ENCODE measurements at places on chromosomes 1 and 21. TPM values are rescaled to one million over a fixed set of nuclear protein-coding genes. Genes with fewer than 3 reads are reported as not detected.

ATP1A2 gene
- 5.6 TPM for total RNA-seq

TAF13 gene
- 41.1 TPM for total RNA-seq

TINAGL1 gene
- total RNA-seq: 154 TPM

MTARC1 gene
- 25.2 TPM for total RNA-seq

OR6K3 gene
- 2.3 TPM for total RNA-seq

TCHHL1 gene
- total RNA-seq: not detected

UBL4B gene
- total RNA-seq: not detected

EIF4G3 gene
- total RNA-seq: 44.5 TPM

IFNLR1 gene
- total RNA-seq: 11.1 TPM

AADACL4 gene
- not detected for total RNA-seq

GRCh38 chr1:67314696-67315095 is 7.0 kb downstream of the IL12RB2 start:
- no peak for DNase-seq
- no peak overlapping the region for H3K4me3 ChIP-seq
- no peaks in the 10 kb centered on the region for H3K27me3 ChIP-seq
- no peak overlapping the region for H3K27ac ChIP-seq

DNA sequence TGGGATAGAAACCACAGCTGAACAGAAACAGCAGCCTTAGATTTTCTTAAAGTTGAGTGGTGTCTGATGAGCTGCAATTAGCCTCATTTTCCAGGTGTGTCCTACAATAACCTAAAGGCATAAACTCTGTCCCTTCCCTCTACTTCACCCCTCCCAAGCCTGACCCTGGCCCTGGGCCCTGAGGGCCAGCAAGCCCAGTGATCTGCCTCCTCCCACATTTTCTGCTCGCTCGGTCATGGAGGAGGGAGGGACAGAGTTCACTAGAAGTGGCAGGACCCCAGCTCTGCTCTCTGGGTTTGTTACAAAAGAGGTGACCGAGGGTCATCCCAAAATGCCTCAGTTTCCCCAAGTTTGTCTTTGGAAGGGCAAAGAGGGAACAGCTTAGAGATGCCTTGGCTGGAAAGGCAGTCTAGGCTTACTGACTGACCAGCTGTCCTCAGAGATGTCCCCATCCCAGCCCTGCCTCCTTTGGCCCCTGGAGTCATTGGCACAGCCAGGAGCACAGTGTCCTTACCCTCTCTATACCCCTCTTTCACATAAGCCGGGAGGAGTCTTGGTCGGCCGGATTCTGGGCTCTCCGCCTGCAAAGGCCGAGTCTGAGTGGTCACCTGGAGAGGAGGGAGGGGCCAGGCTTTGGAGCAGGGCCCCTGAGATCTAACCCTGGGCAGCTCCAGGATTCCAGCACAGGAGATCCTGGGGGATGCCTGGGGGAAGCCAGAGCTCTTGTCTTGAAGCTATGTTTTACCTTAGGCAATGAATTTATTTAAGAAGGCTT is 172.7 kb downstream of the PTPRU start:
- H3K27ac ChIP-seq: no peak overlapping the region
- H3K27me3 ChIP-seq: no peaks in the 10 kb centered on the region
- no peak for DNase-seq
- H3K4me1 ChIP-seq: no peaks in the 10 kb centered on the region
- no peaks in the 10 kb centered on the region for H3K36me3 ChIP-seq

- H3K4me3 ChIP-seq: no peak overlapping the region
- no peak for DNase-seq
- no peak overlapping the region for H3K27ac ChIP-seq
- H3K27me3 ChIP-seq: peaks cover 11% of the 10 kb centered on the region
Observed at GRCh38 chr1:107479865-107480350, 339.1 kb downstream of the NTNG1 start.

DNA sequence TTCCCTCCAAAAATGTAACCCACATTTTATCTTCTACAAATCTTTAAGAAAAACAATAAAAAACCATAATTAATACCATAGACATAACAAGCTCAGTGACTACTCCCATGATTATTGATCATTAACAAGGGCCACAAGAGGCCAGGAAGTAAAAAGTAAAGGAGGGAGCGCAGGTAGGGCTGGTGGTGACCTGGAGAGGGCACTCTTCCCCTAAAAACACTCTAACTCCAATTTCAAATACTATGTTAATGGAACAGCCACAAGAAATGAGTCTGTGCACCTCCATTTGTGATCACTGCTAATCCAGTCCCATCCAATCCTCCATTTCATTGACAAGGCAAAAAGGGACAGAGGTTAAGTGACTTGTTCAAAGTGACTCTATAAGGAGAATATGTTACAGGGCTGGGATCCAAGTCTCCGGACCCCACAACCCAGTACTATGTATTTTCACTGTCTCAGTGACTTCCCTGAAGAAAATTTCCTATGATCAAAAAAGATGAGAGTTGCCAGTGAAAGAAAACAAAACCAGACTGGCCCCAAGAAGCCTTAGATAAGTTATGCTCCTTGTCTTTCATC is 41.2 kb upstream of the CFAP298 start:
- H3K4me1 ChIP-seq: no peaks in the 10 kb centered on the region
- H3K4me3 ChIP-seq: no peak overlapping the region
- no peak for DNase-seq
- H3K27ac ChIP-seq: no peak overlapping the region

DNA sequence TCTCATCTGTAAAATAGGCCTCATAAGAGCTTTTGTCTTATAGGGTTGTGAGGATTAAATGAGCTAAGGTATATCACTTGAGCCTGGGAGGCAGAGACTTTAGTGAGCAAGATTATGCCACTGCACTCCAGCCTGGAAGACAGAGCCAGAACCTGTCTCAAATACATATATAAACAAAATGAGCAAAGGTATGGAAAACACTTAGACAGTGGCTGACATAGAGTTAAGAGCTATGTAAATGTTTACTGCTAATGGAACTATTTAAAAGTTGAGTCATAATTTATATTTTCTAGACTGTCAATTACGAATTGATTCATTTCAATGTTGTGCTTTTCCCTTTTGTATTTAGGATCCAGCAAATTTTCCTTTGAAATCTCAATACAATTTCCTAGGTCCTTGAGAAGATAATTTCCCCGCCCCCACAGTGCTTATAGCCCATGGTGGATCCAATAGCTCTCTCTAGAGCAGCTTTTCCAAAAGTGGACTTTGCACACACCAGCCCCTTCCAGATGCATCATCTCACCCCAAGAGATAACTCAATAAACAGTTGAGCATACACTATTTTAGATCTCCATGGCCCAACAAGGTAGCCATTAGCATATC is 21.8 kb upstream of the RUNX3 start:
- DNase-seq: no peak
- H3K36me3 ChIP-seq: no peaks in the 10 kb centered on the region
- no peaks in the 10 kb centered on the region for H3K4me1 ChIP-seq
- no peak overlapping the region for H3K27ac ChIP-seq
- no peaks in the 10 kb centered on the region for H3K27me3 ChIP-seq
- H3K4me3 ChIP-seq: no peak overlapping the region

- no peak for DNase-seq
- no peaks in the 10 kb centered on the region for H3K27me3 ChIP-seq
- H3K36me3 ChIP-seq: peaks cover 31% of the 10 kb centered on the region
- H3K4me1 ChIP-seq: no peaks in the 10 kb centered on the region
- no peak overlapping the region for H3K4me3 ChIP-seq
Observed at GRCh38 chr1:167774710-167775109, 52.9 kb downstream of the MPZL1 start.

DNA sequence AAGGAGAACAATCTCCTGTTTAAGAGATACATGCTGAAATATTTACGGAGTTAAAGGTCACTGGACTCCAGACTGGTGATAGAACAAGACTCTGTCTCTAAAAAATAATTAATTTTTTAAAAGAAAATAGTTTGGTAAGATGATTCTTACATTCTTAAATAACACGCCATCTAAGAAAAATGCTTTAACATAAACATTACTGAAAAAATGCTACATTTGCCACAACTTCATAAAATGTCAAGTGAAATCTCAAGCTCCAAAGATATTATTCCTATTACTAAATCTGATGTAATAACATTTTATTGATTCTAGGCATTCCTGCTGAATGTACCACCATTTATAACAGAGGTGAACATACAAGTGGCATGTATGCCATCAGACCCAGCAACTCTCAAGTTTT is 4.1 kb downstream of the ANGPTL3 start:
- no peak for DNase-seq
- no peaks in the 10 kb centered on the region for H3K36me3 ChIP-seq
- H3K4me3 ChIP-seq: no peak overlapping the region
- H3K27ac ChIP-seq: no peak overlapping the region
- H3K4me1 ChIP-seq: no peaks in the 10 kb centered on the region

GRCh38 chr1:177858332-177858821 is 111.5 kb downstream of the SEC16B start:
- no peaks in the 10 kb centered on the region for H3K36me3 ChIP-seq
- DNase-seq: no peak
- H3K27me3 ChIP-seq: no peaks in the 10 kb centered on the region
- H3K27ac ChIP-seq: no peak overlapping the region
- H3K4me3 ChIP-seq: no peak overlapping the region

DNA sequence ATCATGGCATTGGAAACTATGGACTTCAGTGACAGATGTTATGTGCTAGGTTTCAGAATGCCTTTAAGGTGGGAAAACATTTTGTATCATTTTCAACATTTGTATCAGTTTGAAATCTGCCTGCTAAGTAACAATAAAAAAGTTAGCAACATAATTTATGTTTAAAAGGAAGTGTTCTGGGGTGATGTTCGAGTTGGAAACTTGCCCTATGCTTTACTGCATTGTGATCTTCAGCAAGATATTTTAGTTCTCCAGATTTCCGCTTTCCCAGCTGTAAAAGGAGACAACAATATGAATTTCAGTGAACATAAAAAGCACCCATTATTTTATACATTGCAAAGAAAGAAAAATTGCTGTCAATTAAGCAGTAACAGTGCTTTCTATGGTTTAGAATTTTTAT is 187.4 kb downstream of the DISC1 start:
- H3K4me3 ChIP-seq: no peak overlapping the region
- no peak for DNase-seq
- H3K27ac ChIP-seq: no peak overlapping the region
- no peaks in the 10 kb centered on the region for H3K4me1 ChIP-seq
- H3K36me3 ChIP-seq: no peaks in the 10 kb centered on the region

DNA sequence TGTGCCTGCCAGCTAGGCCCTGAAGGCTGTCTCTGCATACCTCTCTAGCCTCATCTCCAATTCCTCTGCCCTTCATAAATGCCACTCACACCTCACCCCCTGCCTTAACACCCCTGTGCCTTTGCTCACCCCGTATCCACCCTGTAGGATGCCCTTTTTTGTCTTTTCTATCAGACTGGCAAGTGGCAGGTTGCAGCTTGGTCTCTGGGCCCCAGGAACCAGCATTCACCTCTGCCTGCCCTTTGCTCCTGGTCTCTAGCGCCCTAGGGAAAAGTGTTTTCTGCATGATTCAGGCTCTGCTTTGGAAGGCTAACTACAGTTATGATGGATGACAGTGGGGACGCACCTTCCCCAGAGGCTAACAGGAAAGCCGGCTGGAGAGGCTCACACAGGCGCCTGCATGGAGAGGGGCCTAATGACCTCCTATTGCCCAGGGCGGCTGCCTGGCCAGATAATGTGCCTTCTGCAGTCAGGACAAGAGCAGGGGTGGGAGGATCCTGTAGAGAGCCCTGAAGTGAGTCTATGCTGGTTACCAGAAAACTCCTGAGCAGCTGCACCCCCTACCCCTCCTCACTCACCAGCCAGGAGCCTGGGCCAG is 11.2 kb downstream of the KANK4 start:
- no peaks in the 10 kb centered on the region for H3K4me1 ChIP-seq
- no peak overlapping the region for H3K27ac ChIP-seq
- H3K36me3 ChIP-seq: no peaks in the 10 kb centered on the region
- no peak overlapping the region for H3K4me3 ChIP-seq
- H3K27me3 ChIP-seq: no peaks in the 10 kb centered on the region

- peak overlapping the region; percentile 93 for H3K4me3 ChIP-seq
- H3K4me1 ChIP-seq: peaks cover 41% of the 10 kb centered on the region
- H3K27me3 ChIP-seq: no peaks in the 10 kb centered on the region
- DNase-seq: peak; percentile 80
Observed at GRCh38 chr1:156114919-156115513, 505 bp downstream of the LMNA start.

- no peaks in the 10 kb centered on the region for H3K27me3 ChIP-seq
- no peak overlapping the region for H3K4me3 ChIP-seq
- DNase-seq: no peak
- H3K4me1 ChIP-seq: no peaks in the 10 kb centered on the region
Observed at GRCh38 chr1:231688989-231689388, 62.4 kb downstream of the DISC1 start.

- peak overlapping the region; percentile 79 for H3K27ac ChIP-seq
- peaks cover 28% of the 10 kb centered on the region for H3K27me3 ChIP-seq
- no peak overlapping the region for H3K4me3 ChIP-seq
- H3K4me1 ChIP-seq: peaks cover 17% of the 10 kb centered on the region
- DNase-seq: no peak
Observed at GRCh38 chr21:44352253-44352860, 1.1 kb upstream of the TRPM2 start.

DNA sequence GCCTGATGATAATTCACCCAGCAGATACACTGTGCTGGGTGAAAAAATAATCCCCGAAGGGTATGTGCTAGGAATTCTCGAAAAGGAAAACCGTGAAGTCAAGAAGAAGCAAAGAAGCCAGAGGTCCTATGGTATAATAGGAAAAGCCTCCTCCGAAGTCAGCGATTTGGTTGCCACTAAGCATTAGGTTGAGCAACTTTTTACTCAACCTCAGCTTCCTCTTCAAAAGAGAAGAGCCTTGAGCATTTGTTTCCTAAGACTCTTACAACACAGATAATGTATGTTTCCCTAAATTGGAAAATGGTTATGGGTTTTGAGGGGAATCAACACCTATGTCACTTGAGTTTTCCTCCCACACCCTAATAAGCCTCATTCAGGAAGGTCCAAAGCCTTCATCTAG is 21.3 kb upstream of the MNDA start:
- peaks cover 3% of the 10 kb centered on the region for H3K4me1 ChIP-seq
- H3K27ac ChIP-seq: peak overlapping the region; percentile 26
- H3K27me3 ChIP-seq: no peaks in the 10 kb centered on the region
- H3K36me3 ChIP-seq: no peaks in the 10 kb centered on the region

DNA sequence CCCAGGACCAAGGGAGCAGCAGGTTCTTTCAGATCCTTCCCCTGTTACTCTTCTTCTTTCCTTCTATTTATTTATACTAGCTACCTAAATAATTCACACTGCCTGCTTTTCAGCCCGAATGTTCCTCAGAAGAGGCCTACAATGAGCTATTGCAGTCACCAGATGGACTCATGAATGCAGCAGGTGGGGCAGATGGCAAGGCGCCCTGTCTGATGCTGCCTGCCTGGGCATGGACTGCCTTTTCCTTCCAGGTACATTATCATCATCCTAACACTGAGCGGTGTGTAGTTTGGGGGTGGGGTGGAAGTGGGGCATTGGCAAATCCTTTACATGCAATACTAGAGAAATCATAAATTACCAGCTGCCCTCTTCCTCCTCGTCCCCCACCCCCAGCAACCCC is 17.6 kb downstream of the ESRRG start:
- H3K27ac ChIP-seq: no peak overlapping the region
- H3K4me1 ChIP-seq: no peaks in the 10 kb centered on the region
- no peak overlapping the region for H3K4me3 ChIP-seq
- no peak for DNase-seq
- no peaks in the 10 kb centered on the region for H3K27me3 ChIP-seq

GRCh38 chr1:901108-901859 is 22.4 kb upstream of the SAMD11 start:
- H3K27me3 ChIP-seq: peaks cover 19% of the 10 kb centered on the region
- H3K36me3 ChIP-seq: no peaks in the 10 kb centered on the region
- no peak overlapping the region for H3K4me3 ChIP-seq
- H3K27ac ChIP-seq: no peak overlapping the region
- peaks cover 10% of the 10 kb centered on the region for H3K4me1 ChIP-seq

All from upper lobe of right lung (tissue), 1 donor.